ENCODE measurements at places on chromosomes 2 and 18.

GRCh38 chr2:110871637-110872036 is 139.3 kb downstream of the ACOXL start:
- no peak for DNase-seq

GRCh38 chr18:78790960-78791359 is 188.7 kb upstream of the SALL3 start:
- DNase-seq: no peak

- DNase-seq: no peak
Measured at GRCh38 chr2:109108740-109109139, 20.3 kb upstream of the SH3RF3 start.

DNA sequence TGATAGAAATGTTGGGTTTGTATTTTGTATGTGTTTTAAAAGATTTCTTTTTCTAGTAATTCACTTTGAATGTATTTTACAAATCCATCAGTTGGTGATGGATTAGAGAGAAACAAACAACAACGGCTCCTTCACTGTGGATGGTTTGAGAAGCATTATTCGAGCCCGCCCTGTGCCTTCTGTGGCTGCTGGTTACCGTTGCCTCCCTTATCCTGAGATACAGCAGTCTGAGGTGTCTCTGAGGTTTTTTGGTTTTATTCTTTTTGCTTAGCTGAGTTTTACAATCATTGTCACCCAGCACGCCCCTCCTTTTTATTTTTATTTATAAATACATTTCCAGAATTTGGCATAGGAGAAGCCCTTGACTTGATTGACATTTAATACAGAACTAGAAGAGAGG is 168.3 kb downstream of the BABAM2 start:
- no peak for DNase-seq

GRCh38 chr2:111196435-111196834 is 75.7 kb downstream of the BCL2L11 start:
- DNase-seq: no peak

- DNase-seq: no peak
Measured at GRCh38 chr2:73611867-73612266, 30.4 kb downstream of the NAT8 start.

GRCh38 chr18:35415511-35416073 is 38.5 kb upstream of the ZNF396 start:
- DNase-seq: peak; percentile 6

DNA sequence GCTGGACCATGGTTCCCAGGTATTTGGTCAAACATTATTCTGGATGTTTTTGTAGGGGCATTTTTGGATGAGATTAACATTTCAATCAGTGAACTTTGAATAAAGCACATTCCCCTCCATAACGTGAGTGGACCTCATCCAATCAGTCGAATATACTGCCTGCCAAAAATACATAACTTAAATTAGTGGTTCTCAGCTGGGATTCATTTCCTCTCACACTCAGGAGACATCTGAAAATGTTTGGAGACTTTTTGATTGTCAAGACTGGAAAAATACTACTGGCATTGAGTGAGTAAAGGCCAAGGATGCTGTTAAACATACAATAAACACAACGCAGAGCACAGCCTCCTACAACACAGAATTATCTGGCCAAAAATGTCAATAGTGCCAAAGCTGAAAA is 198.2 kb downstream of the MYO1B start:
- no peak for DNase-seq

DNA sequence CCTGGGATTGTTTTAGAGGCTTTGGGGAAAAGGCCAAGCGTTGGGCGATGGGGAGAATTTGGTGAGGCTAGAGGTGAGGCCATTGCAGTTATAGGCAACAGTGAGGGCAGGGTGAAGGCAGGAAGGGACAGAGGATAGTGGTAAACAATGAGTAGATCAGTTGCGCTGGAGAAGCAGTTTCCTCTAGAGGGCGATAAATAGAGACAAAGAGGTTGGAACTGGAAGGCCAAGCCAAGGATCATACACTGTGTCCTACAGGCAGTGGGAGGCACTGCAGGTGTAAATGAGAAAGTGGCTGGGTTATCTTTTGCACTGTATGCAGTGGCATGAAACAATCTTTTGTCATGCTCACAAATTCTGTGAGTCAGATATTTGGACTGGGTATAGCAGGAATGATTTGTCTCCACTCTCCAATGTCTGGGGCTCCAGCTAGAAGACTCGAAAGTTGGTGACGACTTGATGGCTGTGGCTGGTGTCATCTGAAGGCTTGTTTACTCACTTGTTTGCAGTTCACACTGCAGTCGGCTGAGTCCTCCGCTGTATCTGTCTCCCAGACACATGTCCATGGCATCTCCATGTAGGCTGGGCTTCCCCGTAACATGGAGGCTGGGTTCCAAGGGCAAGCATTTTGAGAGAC is 82.1 kb downstream of the TNP1 start:
- no peak for DNase-seq

DNA sequence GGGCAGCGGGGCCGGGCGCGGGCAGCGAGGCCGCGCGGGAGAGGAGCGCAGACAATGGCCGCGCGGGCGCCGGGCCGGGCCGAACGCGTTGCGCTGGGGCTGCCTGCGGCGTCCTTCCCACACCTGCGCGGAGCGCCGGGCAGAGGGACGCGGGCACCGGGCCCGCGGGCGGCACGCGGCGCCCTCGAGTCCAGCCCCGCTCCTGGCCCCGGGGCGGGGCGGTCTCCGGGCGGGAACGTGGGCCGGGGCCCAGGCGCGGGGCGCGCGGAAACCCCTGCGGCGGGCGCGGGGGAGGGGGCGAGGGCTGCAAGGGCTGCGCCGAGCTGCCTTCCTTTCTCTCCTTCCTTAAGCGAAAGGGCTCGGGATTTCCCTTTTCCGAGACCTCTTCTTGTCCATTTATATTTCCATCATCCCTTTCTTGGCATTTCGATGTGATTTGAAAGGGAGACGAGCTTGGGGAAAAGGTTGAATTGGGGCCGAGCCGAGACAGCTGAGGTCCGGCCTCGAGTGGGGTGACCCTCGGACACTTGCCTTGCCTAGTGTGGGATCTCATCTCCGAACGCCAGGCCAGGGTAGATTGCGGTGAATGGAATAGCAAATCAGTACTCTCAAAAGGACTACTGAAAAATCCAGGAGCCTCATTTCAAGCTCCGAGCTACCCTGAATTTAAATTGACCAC is 676 bp downstream of the KLHL23 start:
- DNase-seq: no peak

- no peak for DNase-seq
Measured at GRCh38 chr2:143513081-143513480, 383.9 kb downstream of the ARHGAP15 start.

- DNase-seq: no peak
Measured at GRCh38 chr18:26536032-26536431, 12.3 kb downstream of the KCTD1 start.

DNA sequence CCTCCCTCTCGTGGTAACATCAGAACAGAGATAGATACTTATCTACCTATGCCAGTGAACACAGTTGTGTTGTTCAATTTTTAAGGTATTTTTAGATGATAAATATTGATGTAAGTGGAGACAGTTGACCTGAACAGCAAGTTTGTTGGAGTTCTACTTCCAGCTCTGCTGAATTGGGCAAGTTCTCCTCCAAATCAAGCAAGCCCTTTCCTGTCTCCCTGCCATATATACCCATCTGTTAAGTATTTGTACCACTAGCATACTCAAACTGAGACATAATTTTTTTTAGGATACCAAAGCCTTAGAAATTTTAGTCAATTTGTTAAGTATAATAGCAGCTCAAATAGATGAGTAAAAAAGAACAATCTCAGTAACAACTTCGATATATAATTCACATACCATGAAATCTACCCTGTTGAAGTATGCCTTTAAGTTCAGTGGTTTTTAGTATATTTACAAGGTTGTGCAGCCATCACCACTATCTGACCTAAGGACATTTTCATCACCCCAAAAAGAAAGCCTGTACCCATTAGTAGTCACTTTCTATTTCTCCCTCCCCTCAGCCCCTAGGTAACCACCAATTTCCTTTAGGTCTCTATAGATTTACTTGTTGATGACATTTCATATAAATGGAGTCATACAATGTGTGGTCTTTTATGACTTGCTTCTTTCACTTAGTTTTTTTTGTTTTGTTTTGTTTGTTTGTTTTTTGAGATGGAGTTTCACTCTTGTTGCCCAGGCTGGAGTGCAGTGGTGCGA is 61.8 kb downstream of the COX7A2L start:
- no peak for DNase-seq

DNA sequence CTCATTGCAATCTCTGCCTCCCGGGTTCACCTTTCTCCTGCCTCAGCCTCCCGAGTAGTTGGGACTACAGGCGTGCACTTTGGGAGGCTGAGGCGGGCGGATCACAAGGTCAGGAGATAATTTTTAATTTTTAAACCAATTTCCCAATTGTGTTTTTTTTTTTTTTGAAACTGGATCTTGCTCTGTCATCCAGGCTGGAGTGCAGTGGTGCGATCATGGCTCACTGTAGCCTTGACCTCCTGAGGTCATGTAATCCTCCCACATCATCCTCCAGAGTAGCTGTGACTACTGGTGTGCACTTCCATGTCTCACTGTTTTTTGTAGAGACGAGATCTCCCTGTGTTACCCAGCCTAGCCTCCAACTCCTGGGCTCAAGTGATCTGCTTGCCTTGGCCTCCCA is 49.3 kb downstream of the GLS start:
- no peak for DNase-seq

- no peak for DNase-seq
Measured at GRCh38 chr2:241726459-241726858, 8.0 kb upstream of the D2HGDH start.

DNA sequence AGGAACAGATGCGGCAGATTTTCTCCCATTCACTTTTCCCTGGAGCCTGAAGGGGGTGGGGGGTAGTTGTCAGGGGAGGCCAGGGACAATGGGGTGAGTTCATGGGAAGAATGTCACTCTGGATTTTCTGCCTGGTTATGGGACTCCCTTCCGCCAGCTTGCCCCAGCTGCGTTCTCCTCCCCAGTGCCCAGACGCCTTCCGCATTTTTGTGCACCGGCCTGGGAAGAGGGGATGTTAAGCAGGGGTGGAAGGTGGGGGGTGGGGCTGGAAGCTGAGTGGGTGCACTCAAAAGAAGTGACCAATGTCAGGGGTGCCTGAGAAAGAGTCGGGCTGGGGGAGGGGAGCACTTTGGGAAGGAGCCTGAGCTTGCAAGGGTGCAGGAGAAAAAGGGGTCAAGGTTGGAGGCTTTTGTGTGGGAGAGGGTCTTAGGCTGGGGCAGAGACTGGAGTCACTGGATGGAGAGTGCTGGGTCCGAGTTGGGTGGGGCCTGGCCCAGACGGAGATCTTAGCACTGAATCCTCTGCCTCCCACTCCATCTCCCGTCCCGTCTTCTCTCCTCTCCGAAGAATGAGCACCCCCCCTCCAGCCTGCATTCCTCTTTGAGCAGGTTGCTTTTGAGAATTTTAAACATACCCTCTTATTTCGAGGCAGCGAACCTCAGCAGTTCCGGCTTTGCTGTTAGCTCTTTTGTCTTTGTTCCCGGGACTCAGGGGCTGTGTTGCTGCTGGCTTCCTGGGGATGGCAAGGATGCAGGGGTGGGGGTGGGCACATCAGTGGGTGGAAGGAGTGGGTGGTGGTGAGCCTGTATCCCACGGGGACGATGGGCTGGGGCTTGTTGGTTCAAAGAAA is 2.7 kb downstream of the IGFBP2 start:
- DNase-seq: no peak

Data from CD4-positive, alpha-beta memory T cell (primary cell).